ENCODE measurements at places on chromosomes 4 and X.

DNA sequence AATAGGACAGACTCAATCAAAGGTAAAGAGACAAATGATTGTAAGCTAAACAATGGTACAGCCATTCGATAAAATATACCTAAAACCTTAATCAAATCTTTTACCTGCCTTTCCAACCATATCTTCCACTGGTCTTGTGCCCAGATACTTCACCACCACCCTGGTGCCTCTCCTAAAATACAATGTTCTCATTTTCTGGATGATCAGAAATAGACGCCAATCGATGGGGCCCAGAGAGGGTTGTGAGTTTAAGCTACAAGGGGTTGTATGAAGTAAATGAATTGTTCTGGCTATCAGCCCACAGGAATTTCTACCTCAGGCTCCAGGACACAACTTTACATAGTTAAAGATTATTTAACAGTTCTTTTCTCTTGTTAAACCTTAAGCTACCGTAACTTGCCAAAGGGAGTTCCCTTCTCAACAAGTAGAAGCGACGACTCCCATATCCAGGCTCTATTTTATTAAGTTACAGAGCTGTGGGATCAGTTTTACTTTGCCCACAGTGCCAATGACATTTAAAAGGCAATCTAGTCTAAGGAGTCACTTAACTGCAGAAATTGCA lies 99.1 kb downstream of the CHRNA9 start:
- no peak for DNase-seq

GRCh38 chr4:85744950-85745349 lies 270.0 kb downstream of the ARHGAP24 start:
- no peak for DNase-seq

GRCh38 chrX:113833096-113834055 lies 750.5 kb upstream of the HTR2C start:
- DNase-seq: no peak

GRCh38 chrX:104195489-104196084 lies 29.3 kb downstream of the FAM199X start:
- peak; percentile 47 for DNase-seq

DNA sequence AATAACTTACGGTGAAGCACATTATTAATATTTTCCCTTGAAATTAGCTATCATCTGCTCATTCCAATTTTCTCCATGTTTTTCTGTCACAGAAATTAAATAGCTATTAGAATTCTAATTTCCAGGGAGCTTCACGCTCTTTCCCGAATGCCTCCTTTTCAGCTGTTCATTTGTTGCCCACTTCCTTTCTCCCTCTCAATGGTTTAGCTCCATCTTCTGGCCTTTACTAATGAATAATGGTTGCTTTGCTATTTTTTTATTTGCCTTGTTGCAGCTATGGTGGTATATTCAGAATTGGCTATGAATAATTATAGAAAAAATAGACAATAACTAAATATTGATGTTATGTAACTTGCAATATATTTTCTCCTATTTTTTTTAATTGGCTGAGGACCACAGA lies 70.5 kb downstream of the GRIA2 start:
- DNase-seq: no peak

- peak; percentile 50 for DNase-seq
Measured at GRCh38 chr4:6264225-6264540, 5.5 kb upstream of the WFS1 start.

- no peak for DNase-seq
Measured at GRCh38 chr4:30866907-30867306, 146.7 kb downstream of the PCDH7 start.

- DNase-seq: no peak
Measured at GRCh38 chrX:15483891-15484290, 9.2 kb downstream of the PIR start.

DNA sequence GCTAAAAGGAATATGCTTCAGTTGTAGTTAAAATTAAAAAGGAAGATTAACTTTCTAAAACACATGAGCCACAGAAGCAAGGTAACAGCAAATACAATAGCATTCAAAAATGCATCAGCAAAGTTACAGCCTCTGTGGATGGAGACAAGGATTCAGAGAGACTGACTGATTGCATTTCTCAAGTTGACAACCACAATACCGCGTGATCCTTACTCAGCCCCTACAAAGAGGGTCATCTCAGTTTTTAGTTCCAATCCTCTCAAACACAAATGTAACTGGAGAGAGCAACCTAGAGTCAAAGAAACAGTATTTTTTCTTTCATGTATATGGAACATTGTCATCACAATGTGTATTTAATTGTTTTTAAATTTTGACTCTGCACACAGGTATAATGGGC lies 14.2 kb upstream of the C1QTNF7 start:
- DNase-seq: no peak

GRCh38 chrX:113274345-113274744 lies 433.7 kb upstream of the AMOT start:
- DNase-seq: peak; percentile 1

- no peak for DNase-seq
Measured at GRCh38 chr4:190016369-190017289, 10.4 kb downstream of the FRG2 start.

- no peak for DNase-seq
Measured at GRCh38 chr4:11791797-11792196, 363.1 kb upstream of the HS3ST1 start.

- DNase-seq: no peak
Measured at GRCh38 chr4:10727140-10727880, 42.7 kb upstream of the CLNK start.

GRCh38 chr4:12416755-12417154 lies 988.1 kb upstream of the HS3ST1 start:
- DNase-seq: no peak

GRCh38 chr4:86558797-86559196 lies 35.3 kb upstream of the PTPN13 start:
- no peak for DNase-seq
